Inflammatory macrophage (primary cell): ENCODE measurements at places on chromosomes 7 and 10.

GRCh38 chr7:85274454-85274853 is 87.6 kb upstream of the SEMA3D start:
- no peak for DNase-seq

DNA sequence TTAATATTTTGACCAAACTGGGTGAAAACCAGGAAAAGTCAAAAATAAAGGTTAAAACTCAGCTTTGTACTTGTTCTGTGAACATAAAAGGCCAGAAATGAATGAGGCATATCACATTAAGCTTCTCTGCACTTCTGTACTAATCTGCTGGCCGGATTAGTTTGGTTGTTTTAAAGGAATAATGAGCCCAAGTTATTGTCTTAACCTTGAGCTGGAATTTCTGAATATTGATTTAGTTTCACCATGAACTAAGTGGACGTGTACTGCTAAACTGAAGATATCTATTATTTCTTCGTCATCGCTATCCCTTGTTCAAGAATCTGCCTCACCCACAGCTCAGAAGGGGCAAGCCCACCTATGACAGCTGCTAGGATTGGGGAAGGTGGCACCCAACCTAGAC is 101.1 kb upstream of the FRMD4A start:
- no peak for DNase-seq

DNA sequence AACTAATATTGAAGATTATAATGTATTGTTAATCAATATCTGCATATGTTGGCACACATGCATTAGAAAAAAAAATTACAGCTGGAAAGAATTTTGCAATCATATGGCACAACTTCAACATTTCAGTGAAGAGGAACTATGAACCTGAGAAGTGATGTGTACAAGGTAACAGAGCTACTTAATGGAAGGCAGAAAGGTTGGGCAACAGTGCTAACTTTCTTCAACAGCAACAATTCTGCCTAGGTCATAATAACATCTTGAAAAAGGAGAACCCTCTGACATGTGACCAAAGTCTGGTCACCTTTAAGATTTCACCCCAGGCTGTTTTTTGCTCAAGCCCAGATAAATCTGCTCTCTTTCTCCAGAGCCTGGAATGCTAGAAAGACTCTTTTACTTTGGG is 47.9 kb upstream of the SKAP2 start:
- DNase-seq: peak; percentile 75

GRCh38 chr10:34933676-34934075 is 118.6 kb upstream of the PARD3 start:
- no peak for DNase-seq

DNA sequence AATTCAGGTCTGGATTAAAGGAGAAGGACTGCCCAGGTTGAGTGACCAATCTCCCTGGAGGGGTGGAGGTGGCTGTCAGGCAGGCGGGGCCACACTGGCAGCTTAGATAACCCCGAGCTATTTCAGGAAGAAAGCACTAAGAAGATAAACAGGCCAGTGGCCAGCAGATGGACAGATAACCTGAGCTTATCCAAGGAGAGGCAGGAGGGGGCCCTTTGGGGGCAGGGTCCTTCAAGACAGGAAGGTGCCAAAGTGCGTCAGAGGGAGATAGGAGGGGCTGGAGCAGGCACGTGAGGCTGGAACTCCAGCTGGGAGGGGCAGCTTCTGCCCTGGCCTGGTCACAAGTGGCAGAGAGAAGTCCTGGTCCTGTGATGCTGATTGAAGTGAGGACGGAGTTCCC is 29.8 kb upstream of the PODXL start:
- DNase-seq: no peak

GRCh38 chr10:117348236-117348635 is 27.0 kb downstream of the PDZD8 start:
- DNase-seq: no peak

- DNase-seq: no peak
Measured at GRCh38 chr7:24216576-24217125, 67.3 kb upstream of the NPY start.

GRCh38 chr7:101303102-101303701 is 18.4 kb downstream of the IFT22 start:
- DNase-seq: no peak

- DNase-seq: no peak
Measured at GRCh38 chr7:81573128-81573527, 196.7 kb downstream of the HGF start.

DNA sequence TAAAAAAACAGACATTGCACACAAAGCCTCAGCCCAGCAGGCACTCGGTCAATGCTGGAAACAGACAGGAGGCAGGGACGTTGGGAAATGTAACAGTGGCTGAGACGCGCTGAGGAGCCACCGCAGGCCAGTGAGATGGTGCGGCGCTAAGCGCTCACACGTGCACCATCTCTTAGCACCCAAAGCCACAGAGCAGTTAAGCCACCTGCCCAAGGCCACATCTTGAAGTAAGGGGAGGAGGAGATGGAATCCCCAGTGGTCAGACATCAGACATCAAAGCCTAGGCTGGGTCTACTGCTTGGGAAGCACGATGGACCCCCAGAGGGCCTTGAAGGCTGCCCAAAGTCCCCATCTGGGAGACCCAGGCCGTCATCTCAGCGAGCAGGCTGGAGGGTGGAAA is 15.6 kb downstream of the LAT2 start:
- DNase-seq: peak; percentile 18

DNA sequence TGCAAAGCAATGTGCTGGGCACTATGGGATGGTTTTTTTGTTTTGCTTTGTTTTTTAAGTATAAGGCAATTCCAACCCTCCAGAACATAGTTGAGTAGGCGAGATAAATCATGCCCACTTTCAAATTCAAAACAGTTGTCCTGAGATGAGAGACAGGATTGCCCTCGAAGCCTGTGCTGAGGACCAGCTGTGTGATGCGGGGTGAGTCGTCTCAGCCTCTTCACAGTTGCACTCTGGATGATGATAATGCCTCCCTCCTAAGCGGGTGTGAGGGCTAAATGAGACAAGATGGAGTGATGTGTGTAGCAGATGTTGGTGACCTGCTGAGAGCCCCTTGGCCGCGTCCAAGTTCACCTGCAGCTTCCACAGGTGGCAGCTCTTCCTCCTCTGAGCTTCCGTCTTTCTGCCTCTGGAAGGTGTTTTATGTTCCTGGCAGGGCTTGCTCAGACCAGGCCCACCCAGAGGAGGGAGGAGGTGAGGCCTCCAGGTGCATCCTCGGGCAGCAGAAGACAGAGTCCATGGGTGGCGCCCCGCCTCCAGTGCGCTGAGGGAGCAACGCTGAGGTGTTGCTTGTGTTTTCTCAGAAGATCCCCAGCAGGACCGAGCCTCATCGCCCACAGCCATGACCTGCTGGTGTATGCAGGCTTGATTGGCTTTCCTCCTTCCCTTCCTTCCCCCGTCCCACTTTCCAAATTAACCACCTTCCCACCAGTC is 30.6 kb downstream of the ECHDC3 start:
- DNase-seq: no peak

- DNase-seq: no peak
Measured at GRCh38 chr7:33582104-33582503, 323.2 kb upstream of the BMPER start.

GRCh38 chr7:64618785-64619456 is 47.0 kb upstream of the ZNF107 start:
- DNase-seq: peak; percentile 69

DNA sequence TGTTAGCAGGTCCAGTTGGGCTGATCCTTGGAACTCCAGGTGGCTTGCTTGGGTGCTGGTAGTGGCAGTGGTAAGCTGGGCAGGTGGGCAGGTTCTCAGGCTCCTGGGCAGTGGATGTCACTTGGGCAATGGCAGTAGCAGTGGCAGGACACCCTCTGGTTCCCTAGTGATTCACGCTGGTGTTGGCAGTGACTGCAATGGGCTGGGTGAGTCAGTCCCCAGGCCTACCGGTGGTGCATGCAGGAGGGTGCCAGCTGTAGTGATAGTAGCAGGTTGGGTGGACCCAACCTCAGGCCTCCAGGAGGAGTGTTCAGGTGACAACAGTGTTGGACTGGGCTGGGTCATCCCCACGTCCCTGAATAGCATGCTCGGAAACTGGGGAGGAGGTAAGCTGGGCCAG is 189.2 kb downstream of the ZEB1 start:
- no peak for DNase-seq

- DNase-seq: peak; percentile 19
Measured at GRCh38 chr10:89392974-89393373, 551 bp downstream of the IFIT1 start.

- DNase-seq: no peak
Measured at GRCh38 chr10:91528080-91528479, 104.8 kb downstream of the PPP1R3C start.

DNA sequence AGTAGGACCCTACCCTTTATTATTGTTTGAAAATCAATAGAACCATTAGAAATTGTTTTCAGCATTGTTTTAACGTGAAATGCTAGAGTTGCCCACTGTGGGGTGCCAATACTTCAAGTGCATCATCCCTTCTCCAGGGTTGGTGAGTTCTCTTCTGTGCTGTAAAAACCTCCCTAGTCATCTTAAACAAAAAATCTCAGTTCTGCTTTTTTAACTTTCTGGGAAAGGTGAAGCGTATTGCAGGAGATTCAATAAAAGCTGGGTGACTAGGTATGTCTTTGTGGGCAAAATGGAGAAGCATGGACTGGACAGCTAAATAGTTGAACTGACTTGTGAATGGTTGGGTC is 699.1 kb downstream of the SUGCT start:
- DNase-seq: no peak

GRCh38 chr7:158772916-158773315 is 56.4 kb downstream of the ESYT2 start:
- DNase-seq: no peak

GRCh38 chr10:124152139-124153022 is 59.0 kb upstream of the CHST15 start:
- peak; percentile 53 for DNase-seq

DNA sequence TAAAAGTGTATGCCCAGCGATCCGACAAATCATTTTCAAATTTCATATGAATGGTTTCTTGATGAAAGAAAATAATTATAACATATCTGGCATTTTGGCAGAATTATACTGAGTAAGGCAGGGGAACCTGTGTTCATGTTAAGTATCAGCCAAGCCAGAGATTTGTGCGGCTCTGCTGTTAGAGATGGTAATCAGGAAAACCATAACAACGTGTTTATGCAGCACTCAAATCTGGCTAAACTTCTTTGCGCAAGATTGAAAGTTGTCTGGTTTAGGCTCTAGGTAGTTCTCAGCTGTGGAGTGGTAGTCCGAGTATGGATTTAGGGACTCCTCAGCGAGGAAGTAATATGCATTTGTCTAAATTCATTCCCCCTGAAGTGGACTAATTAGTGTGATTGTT is 8.9 kb upstream of the CTBP2 start:
- DNase-seq: no peak

- DNase-seq: peak; percentile 79
Measured at GRCh38 chr7:144834641-144835144, 1.2 kb downstream of the TPK1 start.

DNA sequence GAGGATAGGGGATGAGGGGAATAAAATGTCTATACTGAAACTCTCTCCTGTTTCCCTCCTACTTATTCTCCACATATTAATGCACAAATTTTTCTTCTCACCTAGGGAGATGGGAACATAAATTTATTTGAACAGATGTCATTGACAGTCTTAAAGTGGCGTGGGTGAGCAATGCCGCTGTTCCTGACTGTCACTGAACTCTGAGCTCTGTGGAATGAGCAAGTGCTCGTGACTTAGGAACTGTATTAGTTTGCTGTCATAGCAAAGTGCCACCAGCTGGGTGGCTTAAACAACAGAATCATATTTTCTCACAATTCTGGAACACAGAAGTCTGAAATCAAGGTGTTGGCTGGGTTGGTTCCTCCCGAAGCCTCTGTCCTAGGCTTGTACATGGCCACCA is 29.1 kb downstream of the INPP5F start:
- no peak for DNase-seq

DNA sequence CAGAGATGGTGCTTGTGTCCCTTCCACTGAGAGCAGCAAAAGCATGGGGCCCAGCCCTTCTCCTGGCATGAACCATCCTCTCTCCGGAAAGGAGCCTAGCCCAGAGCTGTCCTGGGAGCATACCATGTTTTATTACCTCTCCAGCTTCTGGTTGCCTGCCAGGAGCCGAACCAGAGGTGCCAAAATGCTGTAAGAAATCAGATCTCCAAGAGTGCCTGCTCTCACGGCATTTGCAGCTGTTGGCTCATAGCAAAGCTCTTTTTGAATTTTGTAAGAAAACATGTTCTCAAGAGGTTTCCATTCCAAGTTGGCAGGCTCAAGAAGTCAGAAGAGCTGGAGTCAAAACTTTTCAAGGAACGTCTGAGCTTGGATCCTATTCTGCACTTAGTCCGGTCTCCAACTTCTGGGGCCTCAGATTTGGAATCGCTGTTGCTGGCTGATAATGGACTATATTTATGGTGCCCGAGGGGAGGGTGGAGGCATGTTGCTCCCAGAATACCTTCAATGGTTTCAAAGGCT is 211.7 kb upstream of the MKI67 start:
- no peak for DNase-seq

GRCh38 chr10:46298477-46299285 is 11.9 kb downstream of the ANTXRL start:
- peak; percentile 59 for DNase-seq

- DNase-seq: no peak
Measured at GRCh38 chr7:50614721-50615518, 49.7 kb upstream of the DDC start.

- peak; percentile 43 for DNase-seq
Measured at GRCh38 chr7:134315679-134316538, 821 bp downstream of the SLC35B4 start.

DNA sequence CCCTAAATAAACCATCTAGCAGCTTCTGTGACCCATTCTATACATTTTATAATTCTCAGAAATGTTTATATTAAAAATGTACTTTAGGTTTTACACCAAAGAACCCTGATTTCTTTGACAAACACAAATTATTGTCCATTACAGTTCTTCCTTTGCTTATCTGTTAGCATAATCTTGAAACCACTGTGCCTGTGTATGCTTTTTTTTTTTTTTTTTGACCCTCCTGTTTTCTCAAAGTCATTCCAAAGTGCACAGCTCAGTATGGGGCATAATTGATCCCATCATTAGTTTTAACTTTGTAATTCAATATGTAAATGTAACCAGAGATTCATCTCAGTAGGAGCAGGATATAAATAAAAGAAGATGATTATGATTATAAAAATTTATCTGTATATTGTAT is 229.3 kb downstream of the DGKB start:
- no peak for DNase-seq

DNA sequence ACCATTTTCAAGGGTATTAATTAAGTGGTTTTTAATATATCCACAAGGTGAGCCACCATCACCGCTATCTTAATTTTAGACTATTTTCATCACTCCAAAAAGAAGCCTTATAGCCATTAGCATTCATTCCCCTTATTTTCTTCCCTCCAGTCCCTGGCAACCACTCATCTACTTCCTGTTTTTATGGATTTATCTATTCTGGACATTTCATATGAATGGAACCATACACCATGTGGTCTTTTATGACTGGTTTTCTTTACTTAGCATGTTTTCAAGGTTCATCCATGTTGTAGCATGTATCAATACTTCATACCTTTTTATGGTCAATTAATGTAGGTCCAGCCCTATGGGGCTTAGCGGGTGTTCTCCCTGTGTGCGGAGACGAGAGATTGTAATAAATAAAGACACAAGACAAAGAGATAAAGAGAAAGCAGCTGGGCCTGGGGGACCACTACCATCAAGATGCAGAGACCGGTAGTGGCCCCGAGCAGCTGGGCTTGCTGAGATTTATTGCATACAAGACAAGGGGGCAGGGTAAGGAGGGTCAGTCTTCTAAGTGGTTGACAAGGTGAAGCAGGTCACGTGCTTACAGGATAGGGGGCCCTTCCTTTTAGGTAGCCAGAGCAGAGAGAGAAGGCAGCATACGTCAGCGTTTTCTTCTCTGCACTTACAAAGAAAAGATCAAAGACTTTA is 14.6 kb downstream of the WBP1L start:
- DNase-seq: peak; percentile 14
